ENCODE measurements at places on chromosomes 1 and 21.

DNA sequence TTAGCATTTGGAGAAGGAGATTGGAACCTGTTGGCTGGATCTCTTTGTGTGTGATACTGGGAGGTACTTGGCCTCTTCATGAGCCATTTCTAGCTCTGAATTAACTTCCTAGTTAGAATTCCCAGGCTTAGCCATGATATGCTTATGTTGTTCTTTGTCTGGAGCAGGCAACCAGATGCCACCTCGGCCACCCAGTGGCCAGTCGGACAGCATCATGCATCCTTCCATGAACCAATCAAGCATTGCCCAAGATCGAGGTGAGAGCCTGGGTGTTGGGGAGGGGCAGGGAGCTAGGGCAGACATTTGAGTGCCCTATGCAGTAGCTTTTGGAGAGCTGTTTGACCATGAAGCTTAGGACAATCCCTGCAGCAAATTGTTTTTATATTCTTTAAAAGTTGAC is 26.5 kb upstream of the PIGV start:
- DNase-seq, result no peak

- DNase-seq, result no peak
These were observed 85.6 kb downstream of the EPS15 start for GRCh38 chr1:51433269-51433971.

GRCh38 chr1:48771561-48771960 is 5.1 kb downstream of the BEND5 start:
- no peak for DNase-seq

DNA sequence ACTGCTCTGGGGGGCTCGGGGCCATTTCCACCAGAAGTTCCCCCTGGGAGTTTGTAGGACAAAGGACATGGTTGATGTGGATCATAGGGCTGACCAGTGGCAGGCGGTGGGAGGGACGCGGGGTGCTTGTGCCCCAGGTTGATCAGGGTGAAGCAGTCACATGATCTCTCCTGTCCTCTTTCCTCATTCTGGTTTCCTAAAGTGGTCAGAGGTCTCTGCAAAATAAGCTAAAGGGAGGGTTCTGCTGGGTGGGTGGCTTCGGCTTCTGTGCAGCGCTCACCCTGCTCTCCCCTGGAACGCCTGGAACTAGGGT is 9.2 kb downstream of the PDXK start:
- no peak for DNase-seq

DNA sequence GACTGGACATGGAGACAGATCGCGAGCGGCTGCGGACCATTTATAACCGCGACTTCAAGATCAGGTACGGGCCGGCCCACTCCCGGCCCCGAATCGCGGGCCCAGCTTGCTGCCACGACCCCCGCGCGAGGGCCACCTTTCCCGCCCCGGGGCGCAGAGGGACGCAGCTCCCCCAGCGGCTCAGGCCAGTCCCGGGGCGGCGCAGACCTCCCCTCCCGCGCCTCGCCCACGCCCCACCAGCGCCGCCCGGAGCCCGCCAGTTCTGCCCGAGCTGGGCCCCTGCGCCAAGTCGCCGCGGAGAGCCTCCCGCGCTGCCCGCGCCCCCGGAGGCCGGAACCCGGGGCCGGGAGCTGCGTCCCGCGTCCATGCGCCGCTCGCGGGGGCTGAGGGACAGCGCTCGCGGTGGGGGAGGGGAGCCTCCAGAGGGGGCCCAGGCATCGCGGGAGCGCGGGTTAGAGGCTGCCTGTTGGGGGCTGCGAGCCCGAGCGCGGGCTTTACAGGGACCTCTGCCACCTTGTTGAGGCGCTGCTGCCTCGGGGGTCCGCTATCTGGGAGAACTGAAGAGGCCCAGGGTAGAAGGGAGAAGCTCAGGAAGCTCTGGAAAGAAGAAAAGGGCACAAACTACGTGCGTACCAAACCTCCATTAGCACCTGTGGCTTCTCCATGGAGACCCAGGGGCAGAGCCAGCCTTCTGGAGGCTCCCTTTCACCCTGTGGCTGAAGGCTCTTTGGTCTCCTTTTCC is 698 bp downstream of the MOV10 start:
- no peak for DNase-seq

- DNase-seq, result no peak
These were observed 36.2 kb downstream of the ZSWIM5 start for GRCh38 chr1:45170151-45170742.

DNA sequence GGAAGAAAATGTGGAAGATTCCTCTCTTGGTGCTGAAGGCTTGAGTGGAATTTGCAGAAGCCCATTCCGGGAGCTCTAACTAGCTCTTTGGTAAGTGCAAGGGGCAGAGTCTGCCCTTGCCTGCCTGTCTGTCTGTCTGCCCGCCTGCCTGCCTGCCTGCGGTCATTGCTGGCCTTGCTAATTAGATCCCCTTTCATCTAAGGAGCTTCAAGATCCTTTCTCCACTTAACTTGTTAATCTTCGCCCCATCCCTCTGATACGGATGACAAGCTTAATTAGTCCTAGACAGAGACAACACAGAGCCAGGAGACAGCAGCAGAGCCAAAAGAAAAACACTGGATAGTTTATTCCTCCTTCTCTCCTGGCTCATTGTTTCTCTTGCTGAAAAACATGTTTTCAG is 80.2 kb upstream of the GADD45A start:
- DNase-seq, result no peak

DNA sequence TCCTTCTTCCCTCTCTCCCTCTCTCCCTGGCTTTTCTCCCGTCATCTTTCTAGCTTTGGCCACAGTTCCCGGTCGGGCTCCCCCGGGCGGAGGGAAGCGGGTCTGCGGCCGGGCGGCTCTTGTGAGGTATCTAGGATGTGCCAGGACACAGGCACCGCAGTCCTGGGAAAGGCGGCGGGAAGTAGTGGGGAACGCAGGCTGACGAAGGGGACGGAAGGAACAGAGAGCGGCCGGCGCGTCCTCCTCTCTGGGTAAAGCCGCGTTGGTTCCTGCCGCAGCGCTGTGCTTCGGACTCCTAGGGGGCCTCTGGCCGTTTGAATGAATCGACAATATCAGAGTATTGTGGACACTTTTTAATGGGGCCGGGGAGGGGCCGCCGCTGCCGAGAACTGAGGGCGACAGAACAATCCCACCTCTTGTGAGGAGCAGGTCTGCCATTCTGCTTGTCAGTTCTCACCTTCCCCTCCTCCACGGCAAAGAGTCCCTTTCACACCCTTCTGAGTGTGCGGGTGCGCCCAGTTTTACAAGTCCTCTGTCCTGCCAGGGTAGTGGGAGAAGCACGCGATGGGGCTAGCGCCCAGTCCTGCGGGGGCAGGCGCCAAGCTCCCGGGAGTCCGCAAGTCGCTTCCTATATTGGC is 1.2 kb upstream of the LHX9 start:
- DNase-seq, result peak; percentile 63

DNA sequence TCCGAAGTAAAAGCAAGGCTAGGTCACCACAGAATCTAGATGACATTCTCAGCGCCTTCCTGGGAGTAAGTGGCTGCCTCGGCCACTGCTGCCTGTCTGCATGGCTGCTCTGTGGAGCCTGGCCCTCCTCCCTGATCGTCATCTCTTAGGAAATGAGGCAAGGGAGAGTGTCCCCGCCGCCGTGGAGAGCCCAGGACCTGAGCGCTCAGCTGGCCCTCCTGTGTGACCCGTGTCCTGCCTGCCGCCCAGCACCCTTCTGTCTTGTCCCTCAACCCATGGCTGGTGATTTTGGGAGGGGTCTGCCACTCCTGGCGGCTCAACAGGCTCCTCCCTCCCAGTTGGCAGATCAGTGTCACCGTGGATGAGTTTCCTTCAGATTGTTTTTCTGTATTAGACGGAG is 156.4 kb upstream of the COL6A1 start:
- no peak for DNase-seq

- DNase-seq, result no peak
These were observed 76.6 kb upstream of the ZNF644 start for GRCh38 chr1:91098299-91098906.

DNA sequence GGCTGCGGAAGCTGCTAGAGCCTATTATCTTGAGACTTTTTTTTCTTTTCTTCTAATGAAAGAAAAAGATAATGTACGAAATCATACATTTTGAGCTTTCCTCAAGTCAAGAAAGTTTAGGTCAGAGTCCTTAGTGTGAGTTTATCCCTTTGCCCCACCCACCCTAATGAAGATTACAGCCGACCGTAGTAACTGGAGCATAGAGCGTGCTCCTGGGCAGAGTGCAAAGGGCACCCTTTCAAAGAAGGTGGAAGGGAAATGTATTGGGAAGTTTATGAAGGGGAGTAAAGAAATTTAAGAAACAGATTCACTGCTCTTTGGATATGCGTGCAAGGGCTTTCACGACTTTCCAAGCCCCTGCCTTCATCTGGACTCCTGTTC is 17.2 kb downstream of the GNG12 start:
- DNase-seq, result no peak

GRCh38 chr1:230138561-230139239 is 71.7 kb downstream of the GALNT2 start:
- DNase-seq, result no peak

- no peak for DNase-seq
These were observed 60.7 kb downstream of the DAB1 start for GRCh38 chr1:57363165-57363564.

DNA sequence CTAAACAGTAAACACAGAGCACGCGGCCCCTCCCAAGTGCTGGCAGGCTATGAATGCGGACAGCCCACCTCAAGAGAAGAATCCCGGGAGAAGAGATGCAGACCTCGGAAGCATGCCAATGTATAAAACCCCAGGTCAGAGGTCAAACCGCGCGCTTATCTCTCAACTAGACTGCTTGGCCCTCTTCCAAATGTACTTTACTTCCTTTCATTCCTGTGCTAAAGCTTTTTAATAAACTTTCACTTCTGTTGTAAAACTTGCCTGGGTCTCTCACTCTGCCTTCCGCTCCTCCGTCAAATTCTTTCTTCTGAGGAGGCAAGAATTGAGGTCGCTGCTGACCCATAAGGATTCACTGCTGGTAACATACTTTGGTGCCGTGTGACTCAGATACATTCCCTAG is 216.0 kb downstream of the S1PR1 start:
- no peak for DNase-seq

- DNase-seq, result no peak
These were observed 35.9 kb downstream of the HMGB4 start for GRCh38 chr1:33899746-33900145.

GRCh38 chr1:201636097-201636496 is 97.2 kb downstream of the NAV1 start:
- DNase-seq, result no peak

- peak; percentile 7 for DNase-seq
These were observed 190.0 kb upstream of the VAMP3 start for GRCh38 chr1:7580923-7581753.

DNA sequence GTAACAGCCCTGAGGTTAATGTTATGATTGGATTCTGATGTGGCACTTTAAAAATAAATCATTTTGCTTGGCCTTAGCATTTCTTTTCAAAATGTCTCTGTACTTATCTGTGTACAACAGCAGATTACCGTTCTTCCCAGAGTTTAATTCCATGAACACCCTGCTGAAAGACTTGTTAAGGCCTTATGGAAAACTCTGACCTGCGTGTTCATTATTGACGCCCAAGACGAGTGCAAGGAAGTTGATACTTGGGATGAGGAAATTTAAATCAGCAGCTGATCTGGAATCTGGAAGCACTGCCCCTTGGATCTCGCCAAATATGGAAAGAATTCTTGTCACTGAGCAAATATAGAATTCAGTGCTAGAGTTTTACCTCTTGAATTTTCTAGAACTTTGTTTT is 6.7 kb downstream of the ERG start:
- DNase-seq, result no peak

DNA sequence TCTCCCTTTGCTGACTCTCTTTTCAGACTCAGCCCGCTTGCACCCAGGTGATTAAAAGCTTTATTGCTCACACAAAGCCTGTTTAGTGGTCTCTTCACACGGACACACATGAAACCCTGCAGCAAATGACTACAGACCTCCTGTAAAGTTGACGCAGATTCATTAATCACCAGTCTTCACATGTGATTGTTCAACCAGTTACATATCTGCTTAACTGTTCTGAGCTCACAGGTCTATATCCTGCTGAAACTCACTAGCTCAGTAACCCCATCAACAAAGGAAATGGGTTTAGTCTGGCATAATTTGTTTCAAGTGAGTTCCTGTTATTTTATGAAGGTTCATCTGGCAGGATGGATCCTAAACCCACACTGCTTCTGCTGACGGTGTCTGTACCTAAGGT is 68.4 kb upstream of the GJA8 start:
- DNase-seq, result no peak

DNA sequence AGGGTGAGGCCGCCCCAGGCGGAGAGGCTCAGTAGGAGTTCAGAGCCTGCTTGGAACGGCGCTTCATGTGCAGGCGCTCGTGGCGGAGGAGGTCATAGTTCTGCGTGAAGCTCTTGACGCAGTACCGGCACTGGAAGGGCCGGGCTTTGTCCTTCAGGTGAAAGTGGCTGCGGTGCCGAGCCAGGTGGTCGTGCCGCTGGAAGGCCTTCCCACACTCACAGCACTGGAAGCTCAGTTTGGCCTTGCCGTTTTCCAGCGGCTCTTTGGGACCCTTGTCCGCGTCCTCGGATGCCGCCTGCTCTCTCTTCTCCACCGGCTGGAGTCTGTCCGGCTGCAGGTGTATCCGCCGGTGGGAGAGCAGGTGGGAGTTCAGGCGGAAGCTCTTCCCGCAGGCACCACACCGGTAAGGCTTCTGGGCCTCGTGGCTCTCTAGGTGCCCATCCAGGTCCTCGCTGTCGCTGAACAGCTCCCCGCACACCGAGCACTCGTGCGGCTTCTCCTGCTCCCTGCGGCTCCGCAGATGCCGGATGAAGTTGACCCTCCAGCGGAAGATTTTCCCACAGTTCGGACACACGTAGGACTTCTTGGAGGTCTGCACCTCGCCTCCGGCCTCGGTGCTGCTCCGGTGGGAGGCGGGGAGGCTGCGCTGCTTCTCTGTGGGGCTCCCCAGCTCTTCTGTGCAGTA is 31.0 kb downstream of the ZNF496 start:
- no peak for DNase-seq

- DNase-seq, result peak; percentile 50
These were observed 2.1 kb downstream of the ADGRL2 start for GRCh38 chr1:81802707-81803430.

DNA sequence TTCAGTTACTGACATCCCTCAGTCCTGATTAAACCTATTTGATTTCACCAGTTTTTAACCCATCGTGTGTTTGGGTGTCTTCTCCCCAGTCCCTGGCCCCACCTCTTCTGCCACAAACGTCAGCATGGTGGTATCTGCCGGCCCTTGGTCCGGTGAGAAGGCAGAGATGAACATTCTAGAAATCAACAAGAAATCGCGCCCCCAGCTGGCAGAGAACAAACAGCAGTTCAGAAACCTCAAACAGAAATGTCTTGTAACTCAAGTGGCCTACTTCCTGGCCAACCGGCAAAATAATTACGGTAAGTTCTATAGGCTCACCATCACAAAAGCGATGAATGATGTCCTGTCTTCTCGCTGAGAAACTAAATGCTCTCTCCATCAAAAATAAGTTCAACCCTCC is 28.7 kb downstream of the NBPF3 start:
- no peak for DNase-seq

- no peak for DNase-seq
These were observed 7.6 kb upstream of the OTUD7B start for GRCh38 chr1:150018165-150018564.

DNA sequence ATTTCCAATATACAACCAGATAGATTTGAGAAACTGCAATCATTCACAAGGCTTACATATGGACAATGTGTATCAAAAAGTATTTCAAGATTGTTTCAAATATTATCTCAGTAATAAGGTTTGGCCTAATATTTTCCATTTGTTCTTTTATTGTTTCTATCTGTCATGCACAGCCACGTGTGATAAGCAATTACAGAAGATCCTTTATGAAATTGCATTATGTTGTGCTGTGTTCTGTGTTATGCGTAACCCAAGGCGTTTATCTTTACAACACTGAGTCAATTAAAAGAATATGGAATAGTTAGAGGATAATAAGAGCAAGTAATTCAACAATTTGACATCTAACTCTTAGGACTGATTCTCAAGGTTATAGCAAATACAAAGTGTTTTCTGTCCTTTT is 1009.3 kb upstream of the PRMT6 start:
- DNase-seq, result no peak

- DNase-seq, result peak; percentile 35
These were observed 160.9 kb downstream of the GABPA start for GRCh38 chr21:25895565-25896205.

Data from kidney glomerular epithelial cell (primary cell).